Lung (tissue), 17 donors: ENCODE measurements at places on chromosomes 4 and X. TPM values are rescaled to one million over a fixed set of nuclear protein-coding genes. Genes with fewer than 3 reads are reported as not detected.

- no peak for DNase-seq
These were observed 9.2 kb upstream of the CYTL1 start for GRCh38 chr4:5028480-5028879.

- DNase-seq, result no peak
These were observed 36.1 kb upstream of the DOCK11 start for GRCh38 chrX:118459494-118459893.

- no peak for DNase-seq
These were observed 2.7 kb upstream of the TSPAN7 start for GRCh38 chrX:38558686-38559085.

DNA sequence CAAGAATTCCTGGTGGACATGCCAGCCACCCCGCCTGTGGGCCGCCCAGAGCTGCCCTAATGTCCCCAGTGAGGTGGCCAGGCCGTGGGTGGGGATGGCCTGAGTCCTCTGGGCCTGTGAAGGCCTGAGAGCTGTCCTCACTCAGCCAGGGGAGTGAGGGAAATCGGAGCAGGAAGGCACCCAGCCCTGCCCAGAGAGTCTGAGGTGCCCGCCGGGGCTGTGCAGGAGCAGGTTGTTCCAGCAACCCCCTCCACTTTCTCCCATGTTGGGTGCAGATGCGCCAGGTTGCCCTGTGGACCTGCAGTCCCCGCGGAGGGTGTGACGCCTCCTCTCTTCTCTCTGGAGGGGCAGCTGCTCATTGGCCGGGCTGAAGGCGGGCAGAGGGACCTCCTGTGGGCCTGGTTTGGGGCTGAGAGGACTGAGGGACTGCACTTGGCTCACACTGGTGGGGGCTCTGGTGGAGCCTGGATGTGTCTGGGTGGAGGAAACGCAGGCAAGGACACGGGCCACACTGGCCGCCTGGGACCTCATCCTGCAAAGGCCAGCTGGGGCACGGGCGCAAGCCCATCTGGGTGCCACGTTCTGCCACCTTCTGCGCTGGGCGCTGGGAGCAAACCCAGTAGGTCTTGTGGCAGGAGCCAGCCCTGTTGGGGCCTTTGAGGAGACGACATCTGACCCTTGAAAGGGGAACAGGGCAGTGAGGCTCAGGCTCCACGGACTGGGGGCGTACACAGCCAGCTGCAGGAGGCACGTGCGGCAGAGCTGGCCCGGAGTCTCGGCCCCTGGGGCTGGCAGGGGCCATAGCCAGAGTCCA, 14.0 kb downstream of the DOK7 start:
- DNase-seq, result no peak

DNA sequence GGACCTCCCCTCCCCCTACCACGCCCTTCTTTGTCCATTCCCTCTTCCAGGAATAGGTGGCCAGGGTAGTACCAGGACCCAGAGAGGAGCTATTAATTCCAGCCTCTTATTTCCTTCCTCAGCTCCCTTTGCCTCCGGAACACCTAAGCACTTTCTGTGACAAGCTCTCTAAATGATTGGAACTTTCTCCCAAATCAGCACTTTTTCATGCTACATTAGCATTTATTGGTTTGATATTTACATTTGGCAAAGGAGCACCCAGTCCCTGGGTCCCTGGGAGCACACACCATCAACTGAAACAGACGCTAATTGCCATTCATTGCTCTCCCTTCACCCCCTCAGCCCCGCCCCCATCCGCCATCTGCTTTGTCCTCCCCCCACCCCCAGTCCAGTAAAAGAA, 182.0 kb upstream of the BCOR start:
- no peak for DNase-seq

GRCh38 chr4:23932901-23933308, 43.1 kb upstream of the PPARGC1A start:
- DNase-seq, result no peak

DNA sequence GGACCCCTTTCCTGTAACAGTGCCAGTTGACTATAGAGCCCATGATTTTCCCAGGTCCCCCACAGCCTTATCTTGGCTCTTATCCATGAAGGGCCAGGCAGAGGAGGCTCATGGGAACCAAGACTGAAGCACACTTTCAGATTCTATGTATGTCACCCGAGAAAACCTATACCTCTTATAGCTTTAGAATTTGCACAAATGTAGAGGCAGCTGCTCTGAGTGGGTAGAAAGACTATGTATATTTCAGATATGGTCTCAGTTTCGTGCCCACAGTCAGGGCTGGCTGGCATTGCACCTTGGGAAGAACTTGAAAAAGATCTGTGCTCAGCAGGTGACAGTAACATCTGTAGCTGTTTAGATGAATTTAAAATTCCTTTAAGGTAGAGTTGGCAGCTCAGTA, 8.3 kb upstream of the LNX1 start:
- DNase-seq, result no peak

GRCh38 chr4:15333692-15334633, 93.9 kb upstream of the C1QTNF7 start:
- DNase-seq, result peak; percentile 53

- no peak for DNase-seq
These were observed 62.7 kb upstream of the GRID2 start for GRCh38 chr4:92241094-92241493.

- DNase-seq, result no peak
These were observed 39.4 kb downstream of the GLRA3 start for GRCh38 chr4:174789657-174790056.

- peak; percentile 58 for DNase-seq
These were observed 332.5 kb downstream of the PDGFC start for GRCh38 chr4:156638925-156639605.

DNA sequence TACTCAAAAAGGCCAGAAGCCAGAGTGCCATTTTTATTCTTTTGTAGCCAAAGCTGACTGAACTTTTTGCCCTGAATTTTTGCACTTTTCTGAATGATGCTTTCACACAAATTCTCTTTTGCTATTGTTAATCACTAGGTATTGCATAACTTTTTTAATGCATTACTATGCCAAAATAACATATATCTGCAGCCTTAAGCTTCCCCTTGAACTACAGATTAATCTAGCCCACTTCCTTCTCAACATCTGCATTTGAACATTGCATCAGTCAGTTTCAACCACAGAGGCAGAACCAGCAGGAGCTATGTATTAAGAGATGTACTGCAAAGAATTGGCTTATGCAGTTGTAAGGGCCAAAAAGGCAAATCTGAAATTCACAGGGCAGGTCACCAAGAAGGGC, 197.6 kb upstream of the GYPA start:
- DNase-seq, result no peak

DNA sequence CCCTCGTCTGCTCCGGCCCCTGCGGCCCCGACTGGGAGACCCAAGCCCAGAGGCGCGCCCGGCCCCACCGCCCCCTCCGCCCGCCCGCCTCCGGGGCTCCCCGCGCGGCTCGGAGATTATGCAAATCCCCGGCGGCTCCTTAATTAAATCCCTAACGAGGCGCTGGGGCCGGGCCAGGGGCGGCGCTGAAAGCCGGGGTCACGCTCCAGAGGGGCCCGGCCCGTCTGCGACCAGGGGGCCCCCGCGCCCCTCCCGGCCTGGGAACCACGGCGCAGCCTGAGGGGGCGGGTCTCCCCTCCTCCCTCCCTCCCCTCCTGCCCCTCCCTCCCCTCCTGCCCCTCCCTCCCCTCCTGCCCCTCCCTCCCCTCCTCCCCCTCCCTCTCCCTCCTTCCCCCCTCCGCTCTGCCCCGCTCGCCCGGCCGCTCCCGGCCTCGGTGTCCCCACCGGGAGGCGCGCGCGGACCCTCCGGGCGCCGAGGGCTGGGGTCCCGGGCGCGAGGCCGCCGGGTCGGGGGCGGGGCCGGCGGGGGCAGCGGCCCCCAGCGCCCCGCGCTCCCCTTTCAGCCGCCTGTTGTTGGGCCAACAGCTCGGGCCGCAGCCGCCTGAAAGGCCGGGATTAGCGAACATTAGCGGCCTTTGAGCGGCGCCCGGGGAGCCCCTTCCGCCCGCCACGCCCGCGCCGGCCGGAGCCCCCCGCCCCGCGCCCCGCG, 25.9 kb upstream of the FGFR3 start:
- peak; percentile 78 for DNase-seq

- no peak for DNase-seq
These were observed 73.1 kb upstream of the FMR1 start for GRCh38 chrX:147838465-147839131.

DNA sequence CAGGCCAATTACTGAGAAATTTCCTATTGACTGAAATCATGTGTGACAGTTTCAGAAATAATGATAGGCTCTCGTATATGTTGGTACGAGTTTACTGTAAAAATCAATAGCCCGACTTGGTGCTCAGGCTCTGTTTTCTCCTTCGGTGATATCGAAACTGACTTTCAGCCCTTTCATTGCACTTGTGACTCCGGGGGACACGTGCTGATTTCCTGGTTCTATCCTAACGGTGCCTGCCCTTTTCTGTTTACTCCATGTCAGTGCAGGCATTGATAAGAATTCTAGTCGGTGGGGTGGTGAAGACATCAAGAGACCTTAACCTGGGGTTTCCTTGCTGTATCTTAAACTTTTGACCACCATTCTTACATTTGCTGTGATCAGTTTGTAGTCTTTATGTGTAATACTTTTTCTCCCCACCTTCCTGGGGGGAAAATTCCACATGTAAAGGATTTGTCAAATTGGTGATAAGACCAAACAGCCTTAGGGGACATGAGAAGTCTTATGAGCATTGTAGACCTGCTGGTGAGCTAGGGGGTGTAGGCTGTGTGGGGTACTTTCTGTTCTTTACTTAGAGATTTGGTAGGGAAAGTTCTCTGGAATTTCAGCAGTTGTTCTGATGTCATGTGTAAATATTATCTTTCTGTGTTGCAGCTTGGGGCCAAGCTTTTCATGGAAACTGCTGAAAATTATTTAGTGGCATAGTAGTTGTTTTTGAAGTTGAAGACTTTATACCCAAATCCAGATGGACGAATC, 52.7 kb downstream of the TMEM131L start:
- DNase-seq, result no peak

Gene FRG2
- not detected for total RNA-seq

Gene ANKRD50
- total RNA-seq, result 16.7 TPM

Gene LUZP4
- total RNA-seq, result not detected

Gene SLC25A4
- total RNA-seq, result 52.2 TPM

Gene ENPEP
- 26.3 TPM for total RNA-seq

Gene TKTL1
- total RNA-seq, result 1.5 TPM

Gene AGA
- total RNA-seq, result 21.4 TPM

Gene KLHL15
- total RNA-seq, result 5.5 TPM

Gene CXorf65
- not detected for total RNA-seq

Gene NUP62CL
- 6.5 TPM for total RNA-seq

Gene GLRB
- 6.9 TPM for total RNA-seq

Gene MAP9
- total RNA-seq, result 31.5 TPM

Gene DGAT2L6
- not detected for total RNA-seq

Gene ASB9
- total RNA-seq, result 7.5 TPM

Gene DRD5
- not detected for total RNA-seq

Gene SAGE1
- total RNA-seq, result not detected

Gene PIM2
- total RNA-seq, result 21.7 TPM
